ENCODE measurements at places on chromosomes 1 and 21.

GRCh38 chr1:76140227-76140626 is 65.7 kb downstream of the ST6GALNAC3 start:
- DNase-seq: no peak

DNA sequence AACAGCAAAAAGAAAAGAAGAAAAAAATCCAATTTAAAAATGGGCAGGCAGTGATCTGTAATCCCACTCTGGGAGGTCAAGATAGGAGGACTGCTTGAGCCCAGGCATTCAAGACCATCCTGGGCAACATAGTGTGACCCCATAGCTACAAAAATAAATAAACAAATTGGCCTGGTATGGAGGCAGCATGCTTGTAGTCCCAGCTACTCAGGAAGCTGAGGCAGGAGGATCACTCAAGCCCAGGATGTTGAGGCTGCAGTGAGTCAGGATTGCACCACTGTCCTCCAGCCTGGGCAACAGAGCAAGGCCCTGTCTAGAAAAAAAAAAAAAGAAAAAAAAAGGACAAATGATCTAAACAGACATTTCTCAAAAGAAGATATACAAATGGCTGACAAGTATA is 99.6 kb downstream of the EIF4G3 start:
- no peak for DNase-seq

DNA sequence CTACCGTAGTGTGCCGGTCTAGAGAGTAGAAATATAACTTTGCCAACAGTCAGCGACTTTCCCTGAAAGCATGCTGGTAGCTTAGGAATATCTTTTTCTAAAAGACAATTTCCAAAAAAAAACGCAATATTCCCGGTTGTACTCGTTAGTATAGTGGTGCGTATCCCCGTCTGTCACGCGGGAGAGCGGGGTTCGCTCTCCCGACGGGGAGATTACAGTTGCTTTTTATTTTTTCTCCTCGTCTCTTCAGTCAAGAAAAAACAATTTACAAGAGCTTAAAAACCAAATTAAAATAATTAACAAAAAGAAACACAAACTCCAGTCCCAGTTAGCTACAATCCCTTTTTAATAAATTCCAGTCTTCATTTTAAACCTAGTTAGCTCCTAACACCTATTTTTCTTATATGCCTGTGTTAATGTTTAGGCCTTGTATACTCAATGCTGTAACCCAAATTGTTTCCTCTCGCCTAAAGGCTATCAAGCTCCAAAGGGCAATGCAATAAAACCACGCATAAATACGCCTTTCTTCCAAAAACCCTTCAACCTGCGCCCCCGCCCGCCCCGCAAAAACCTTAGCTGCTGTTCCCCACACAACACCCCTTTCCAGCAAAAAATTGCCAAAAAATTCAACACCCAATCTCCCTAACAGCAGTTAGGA is 7.8 kb downstream of the HSPA6 start:
- no peak for DNase-seq

- no peak for DNase-seq
Measured at GRCh38 chr1:220991959-220992704, 112.9 kb downstream of the HLX start.

DNA sequence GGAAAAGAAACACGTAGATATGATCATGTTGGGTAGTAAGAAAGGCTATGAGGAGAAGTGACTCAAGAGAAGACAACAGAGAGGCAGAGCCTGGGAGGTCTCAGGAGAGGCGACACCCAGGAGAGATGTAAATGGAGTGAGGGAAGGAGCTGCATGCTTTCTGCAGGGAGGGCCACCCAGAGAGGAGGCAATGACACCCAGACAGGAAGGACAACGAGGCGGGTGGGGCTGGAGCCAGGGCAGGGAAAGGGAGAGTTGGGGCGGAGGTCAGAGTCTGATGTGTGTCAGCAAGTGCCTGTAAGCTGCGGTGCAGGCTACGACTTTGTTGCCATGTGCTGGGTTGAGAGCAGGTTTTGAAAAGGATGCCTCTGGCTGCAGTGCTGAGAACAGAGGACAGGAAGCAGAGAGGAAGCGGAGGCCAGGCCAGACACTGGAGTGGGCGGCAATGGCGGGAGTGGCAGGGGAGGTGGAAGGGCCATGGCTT is 31.3 kb downstream of the SLC1A7 start:
- no peak for DNase-seq

- no peak for DNase-seq
Measured at GRCh38 chr1:205374210-205375078, 17.7 kb upstream of the KLHDC8A start.

- DNase-seq: no peak
Measured at GRCh38 chr1:147772570-147772969, 12.2 kb upstream of the GJA5 start.

GRCh38 chr1:98333406-98333805 is 328.1 kb upstream of the SNX7 start:
- DNase-seq: no peak

DNA sequence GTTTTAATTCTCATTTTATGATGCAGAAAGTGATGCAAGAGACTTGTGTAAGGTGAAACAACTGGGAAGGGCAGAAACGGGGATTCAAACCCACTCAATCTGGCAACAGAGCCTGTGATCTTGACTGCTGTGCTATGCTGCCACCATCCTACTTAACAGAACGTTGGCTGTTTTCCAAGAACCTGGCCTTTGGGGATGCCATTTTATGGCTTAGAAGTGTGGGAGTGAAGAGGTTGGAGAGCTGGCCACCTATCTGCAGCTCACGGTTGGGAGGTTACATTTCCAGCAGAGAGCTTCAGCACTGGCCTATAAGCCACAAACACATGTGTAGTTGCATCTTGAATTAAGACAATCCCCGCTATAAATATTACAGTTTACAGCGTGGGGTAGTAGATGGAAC is 235.3 kb downstream of the PRDM2 start:
- no peak for DNase-seq

DNA sequence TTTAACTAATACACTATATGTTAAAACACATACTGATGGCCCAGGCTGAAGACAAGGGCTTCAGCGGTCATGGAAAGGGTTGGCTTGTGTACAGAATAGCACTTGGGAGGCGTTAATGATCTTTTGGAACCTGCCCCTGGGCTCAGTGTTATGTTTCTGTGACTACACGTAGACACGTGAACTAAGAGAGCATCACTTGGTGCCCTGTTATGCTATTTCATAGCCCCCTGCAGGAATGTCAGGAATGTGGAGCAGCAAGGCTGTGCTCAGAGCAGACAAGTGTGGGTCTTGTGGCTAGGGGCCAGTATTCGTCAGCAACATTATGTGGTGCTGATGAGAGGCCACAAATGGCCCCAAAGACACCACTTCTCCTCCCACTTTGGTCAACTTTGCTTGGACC is 132.4 kb downstream of the MAP3K21 start:
- DNase-seq: no peak

GRCh38 chr1:69943030-69943429 is 262.3 kb downstream of the LRRC40 start:
- DNase-seq: no peak

DNA sequence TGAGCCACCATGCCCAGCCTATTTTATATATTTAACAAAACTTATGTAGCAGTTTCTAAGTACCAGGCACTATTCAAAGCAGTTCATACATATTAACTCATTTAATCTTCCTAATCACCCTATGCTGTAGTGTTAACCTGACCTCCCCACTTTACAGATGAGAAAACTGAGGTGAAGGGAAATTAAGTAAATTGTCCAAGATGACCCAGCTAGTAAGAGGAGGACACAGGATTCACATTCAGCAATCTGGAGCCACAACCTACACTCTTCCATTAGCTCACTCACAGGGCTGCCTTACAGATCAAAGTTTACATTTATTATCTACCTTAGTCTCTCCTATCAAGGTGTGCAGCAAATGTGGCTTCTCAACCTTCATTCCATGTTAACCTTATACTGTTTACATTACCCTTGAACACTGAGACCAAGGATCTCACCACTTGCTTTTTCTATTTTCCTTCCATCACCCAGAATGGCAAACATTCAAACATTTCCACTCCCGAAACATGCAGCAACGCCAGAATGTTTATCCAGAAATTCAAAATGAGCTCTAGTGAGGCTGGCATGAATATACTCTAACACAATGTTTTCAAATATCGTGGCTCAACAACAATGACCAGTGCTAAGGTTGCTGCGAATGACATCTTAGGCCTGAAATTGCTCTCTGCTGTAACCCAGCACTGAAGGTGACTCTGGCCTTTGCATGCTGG is 24.5 kb downstream of the HIVEP3 start:
- DNase-seq: no peak

GRCh38 chr1:202571719-202572339 is 138.4 kb downstream of the SYT2 start:
- DNase-seq: no peak

DNA sequence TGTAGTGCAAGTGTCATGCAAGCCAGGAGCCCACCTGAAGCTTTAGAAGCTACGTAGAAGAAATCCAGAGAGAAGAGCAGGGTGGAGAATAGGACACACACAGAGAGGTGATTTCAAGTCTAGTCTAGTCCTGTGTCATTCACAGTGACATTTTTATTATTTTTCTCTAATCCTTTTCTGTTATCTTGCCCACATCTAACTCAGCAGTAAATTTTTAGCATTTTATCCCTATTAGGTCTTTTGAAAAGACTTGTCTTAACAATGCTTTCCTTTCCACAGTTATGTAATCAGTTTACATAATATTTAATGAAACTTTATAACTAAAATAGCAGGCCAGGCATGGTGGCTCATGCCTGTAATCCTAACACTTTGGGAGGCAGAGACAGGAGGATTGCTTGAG is 198.6 kb downstream of the ADGRL2 start:
- DNase-seq: no peak

- no peak for DNase-seq
Measured at GRCh38 chr21:18409579-18409978, 6.0 kb upstream of the TMPRSS15 start.

DNA sequence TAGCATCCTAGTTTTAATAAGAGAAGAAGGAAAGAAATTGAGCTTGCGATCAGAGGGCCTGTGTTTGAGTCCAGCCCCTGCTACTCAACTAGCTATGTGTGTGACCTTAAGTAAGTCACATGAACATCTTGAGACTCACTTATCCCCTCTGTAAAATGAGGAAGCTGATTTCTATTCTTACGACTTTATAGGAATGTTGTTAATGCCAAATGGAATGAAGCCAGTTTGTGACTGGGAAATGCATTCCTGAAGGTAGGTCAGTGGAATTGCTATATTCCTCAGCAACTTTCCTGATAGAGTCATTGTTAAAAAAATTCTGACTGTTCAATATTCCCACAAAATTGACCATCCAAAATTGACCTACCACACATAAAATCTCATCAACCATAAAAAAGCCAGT is 14.9 kb downstream of the FASLG start:
- DNase-seq: no peak

DNA sequence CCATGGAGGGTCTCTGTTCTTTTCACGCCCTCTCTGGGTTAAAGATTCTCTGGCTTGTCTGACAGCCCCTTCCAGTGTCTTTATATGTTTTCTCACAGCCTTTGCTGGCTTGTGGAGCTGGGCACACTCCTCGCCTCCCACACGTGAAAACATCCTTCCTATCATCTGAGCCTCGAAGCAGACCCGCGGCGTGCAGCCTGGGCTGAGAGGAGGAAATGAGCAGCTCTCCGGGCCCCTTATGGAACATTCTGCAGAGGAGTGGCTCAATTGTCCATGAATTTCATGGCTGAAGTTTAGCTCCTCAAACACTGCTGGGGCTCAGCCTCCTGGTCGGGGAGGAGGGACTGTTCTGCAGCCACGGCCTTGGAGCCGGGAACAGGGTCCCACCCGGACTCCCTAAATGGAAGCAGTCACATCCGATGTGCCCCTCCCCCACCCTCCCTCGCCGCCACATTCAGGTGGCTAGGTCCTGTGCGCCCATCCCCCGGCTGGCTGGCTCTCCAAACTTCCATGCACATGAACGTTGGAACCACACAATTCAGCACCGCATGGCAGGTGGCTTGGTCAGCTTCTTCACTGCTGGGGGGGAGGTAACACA is 15.1 kb upstream of the PDE9A start:
- DNase-seq: no peak

GRCh38 chr1:72366466-72366865 is 84.1 kb upstream of the NEGR1 start:
- DNase-seq: no peak

DNA sequence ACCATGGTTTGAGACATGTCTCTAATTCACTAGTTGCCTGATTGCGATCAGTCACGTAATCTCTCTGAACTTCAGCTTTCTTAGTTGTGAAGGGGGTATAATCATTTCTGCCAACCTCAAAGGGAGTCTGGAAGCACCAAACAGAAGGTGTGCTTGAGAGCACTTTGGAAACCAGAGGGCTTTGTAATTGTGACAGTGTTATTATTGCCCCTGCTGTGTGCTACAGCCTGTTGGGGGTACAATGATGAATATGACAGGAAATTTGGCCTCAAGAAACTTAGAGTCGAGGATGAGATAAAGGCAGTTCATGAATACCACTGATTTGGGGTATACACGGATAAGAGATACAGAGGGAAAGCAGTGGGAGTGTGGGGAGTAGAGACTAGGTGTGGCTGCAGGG is 150.2 kb upstream of the CD34 start:
- DNase-seq: no peak

DNA sequence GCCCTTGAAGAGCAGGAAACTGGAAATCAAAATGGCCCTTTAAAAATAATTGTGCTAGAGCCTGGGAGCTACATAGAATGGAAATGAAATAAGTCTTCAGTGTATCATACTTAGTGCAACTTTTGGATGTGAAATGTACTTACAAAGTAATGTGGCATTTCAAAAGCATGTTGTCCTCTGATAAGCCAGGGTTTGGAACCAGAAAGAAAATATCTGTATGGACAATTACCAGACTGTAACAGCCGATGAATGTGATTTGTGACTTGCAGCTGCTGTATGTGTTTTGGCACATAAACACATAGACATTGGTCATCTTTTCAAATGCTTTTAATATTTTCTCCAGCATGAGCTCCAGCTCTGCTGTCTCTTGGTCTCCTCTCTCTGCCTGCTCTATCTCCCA is 546.4 kb downstream of the OMA1 start:
- DNase-seq: no peak

DNA sequence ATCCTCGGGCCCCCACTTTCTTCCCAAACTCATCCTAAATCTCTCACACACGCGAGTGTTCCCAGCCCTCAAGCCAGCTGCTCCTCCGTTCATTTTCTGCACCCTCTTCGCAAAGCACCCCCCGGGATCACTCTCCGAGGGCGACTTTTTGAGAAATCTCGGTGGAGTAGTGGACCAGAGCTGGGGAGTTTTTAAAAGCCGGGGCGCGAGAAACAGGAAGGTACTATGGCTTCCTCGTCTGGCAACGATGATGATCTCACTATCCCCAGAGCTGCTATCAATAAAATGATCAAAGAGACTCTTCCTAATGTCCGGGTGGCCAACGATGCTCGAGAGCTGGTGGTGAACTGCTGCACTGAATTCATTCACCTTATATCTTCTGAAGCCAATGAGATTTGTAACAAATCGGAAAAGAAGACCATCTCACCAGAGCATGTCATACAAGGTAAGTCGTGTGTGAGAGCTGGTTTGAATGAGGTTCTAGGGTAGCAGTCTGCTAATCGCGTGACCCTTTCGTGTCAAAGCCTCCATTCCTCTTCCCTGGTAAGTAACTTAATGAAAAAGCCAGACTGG is 800 bp downstream of the DR1 start:
- DNase-seq: peak; percentile 21

- no peak for DNase-seq
Measured at GRCh38 chr1:53324728-53325297, 3.1 kb downstream of the LRP8 start.

All from activated CD8-positive, alpha-beta memory T cell treated with anti-CD3 and anti-CD28 coated beads, Interleukin-2, amount 50 U/mL, for 4 hours (primary cell).